ENCODE measurements at places on chromosomes 12 and 14.
A peak's percentile ranks its signal among the peaks of the same experiment; 100 is the strongest.

DNA sequence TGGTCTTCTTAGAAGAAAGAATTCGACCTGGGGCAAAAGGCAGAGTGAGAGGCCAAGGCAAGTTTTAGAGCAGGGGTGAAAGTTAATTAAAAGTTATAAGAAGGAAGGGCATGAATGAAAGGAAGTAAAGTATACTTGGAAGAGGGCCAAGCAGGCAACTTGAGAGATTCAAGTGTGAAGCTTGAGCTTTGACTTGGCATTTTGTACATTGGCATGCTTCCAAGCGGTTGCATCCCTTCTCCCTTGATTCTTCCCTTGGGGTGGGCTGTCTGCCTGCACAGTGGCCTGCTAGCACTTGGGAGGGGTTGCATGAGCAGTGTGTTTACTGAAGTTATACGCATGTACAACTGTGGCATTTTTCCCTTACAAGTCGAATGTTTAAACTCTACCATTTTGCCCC, 74.8 kb upstream of the MGAT4C start:
- DNase-seq = no peak

GRCh38 chr14:81511111-81511904, 22.3 kb downstream of the SEL1L start:
- DNase-seq = no peak

GRCh38 chr14:98200601-98201000, 1071.4 kb downstream of the BCL11B start:
- no peak for DNase-seq

DNA sequence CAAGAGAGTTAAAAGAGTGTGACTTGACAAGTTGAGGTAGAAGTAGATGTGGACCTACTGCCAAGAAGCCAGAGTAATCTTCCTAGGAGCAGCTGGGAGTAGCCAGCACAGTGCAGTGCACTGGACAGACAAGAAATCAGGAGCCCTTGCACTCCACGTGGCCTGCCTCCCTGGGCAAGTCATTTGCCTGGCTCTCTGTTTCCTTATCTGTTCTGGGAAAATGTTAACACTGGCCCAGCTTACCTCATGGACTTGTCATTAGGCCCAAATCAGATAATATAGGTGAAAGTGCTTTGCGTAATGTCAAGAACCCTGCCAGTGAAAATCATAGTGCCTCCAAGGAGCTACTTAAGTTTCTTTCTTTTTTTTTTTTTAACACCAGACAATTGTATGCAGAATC, 19.2 kb downstream of the SLC7A8 start:
- DNase-seq = no peak

- no peak for DNase-seq
Observed at GRCh38 chr12:112782943-112783342, 8.6 kb upstream of the RPH3A start.

DNA sequence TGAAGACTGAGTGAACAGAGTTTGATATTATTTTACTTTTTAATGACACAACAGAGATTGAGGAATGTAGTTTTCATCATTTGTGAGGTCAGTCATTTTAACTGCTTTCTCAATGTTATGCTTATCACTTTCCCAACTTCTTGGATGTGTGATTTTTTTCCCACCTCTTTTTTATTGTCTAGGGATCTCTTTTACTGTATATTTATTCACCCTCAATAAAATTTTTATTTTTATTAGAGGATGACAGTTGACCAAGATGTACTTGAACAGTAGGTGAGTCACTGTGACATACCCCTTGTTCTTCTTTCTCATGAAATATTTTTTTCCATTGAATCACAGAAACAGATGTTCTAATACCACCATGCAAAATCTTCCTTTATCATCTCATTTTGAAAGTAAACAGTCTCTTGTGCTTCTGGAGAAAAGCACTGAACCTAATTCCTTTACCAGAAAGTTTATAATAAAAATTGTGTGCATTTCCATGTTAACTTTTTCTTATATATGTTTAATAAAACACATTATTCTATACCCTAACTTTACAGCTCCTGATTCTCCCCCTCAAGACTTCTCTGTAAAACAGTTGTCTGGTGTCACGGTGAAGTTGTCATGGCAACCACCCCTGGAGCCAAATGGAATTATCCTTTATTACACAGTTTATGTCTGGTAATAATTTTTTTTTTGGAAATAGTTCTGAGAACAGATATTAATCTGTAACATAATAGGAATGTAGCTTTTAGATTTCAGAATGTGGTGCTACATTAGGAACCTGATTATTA, 65.9 kb downstream of the PTPRQ start:
- no peak for DNase-seq

DNA sequence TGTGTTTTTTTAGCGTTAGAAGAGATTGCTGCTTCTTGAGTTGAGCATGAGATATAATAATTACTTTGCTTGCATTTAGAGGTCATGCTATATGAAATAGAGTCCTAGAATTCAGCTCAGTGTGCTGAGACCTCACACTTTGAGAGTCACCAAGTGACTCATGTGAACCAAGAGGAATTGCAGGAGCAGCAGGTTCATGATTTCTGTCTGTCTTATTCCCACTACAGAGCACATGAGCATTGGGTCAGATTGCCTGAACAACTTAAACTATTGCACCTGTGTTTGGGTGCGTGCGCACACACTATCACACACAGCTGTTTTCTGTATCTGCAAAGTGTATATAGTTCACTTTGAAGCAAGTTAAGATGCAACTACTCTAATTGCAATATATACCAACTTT, 109.3 kb downstream of the FGD4 start:
- DNase-seq = no peak

GRCh38 chr14:94378527-94379290, 9.7 kb downstream of the SERPINA1 start:
- no peak for DNase-seq

DNA sequence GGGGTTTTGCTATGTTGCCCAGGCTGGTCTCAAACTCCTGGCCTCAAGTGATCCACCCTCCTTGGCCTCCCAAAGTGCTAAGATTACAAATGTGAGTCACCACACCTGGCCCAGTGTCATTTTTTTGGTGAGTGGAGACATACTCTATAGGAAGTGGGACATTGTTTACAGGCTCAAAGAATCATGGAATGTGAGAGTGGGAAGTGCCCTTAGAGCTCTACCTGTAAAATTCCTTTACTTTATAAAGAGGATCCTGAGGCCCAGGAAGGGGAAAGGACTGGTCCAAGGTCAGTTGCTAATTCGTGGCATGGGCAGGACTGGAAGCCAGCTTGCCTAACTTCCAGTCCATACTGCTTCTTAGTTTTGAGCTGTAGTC, 8.7 kb upstream of the ADCK1 start:
- no peak for DNase-seq

GRCh38 chr12:108905725-108906124, 25.8 kb downstream of the DAO start:
- no peak for DNase-seq

GRCh38 chr12:42790761-42791151, 201.2 kb upstream of the PRICKLE1 start:
- DNase-seq = no peak

GRCh38 chr12:68786929-68787328, 21.0 kb upstream of the MDM2 start:
- DNase-seq = no peak

- DNase-seq = no peak
Observed at GRCh38 chr12:50047693-50048250, 9.6 kb upstream of the ASIC1 start.

- no peak for DNase-seq
Observed at GRCh38 chr12:109925185-109925840, 25.2 kb downstream of the TCHP start.

DNA sequence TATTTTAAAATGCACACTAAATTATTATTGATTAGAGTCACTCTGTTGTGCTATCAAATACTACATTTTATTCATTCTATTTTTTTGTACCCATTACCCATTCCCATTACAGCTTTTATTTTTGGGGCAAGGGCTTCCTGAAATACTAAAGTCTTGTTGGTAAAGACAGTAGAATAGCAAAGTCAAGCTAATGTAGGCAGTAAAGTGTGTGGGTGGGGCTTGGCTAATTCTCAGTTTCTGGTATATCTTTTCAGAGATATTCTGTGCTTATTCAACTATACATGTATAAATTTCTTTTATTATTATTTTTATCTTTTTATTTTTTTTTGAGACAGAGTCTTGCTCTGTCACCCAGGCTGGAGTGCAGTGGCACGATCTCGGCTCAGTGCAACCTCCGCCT, 22.3 kb upstream of the PHC1 start:
- DNase-seq = no peak

DNA sequence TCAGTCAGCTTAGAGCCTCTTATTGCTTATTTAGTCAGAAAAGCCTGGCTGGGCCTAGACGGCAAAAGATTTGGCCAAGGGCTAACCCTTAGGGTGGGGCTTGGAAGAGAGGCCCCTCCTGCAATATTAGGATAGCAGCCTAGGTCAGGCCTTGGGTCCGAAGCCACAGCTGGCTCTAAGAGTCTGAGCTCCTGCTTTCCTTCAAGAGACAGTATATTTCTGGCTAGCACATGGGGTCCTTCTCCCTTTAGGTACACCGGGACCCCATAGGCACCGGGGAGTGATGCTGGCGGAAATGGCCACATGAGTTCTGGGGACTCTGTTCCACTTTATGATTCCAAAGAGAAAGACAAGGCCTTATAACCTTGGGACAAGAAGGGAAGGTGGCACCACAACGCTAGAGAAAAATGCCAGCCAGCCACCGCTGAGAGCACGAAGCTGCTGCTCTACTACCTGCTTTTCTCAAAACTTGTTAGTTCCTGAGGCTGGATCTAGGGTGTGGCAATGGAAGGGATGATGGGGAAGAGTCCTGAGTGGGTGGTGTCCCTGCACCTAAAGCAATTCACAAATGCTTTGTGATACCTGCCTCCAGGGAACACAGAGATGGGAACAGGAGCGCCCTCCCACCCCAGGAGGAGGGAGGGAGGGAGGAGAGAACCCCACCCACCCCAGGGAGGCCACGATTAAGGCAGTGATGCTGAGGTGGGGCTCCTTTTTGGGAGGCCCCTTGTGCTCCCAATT, 3.1 kb upstream of the AVIL start:
- DNase-seq = no peak

GRCh38 chr12:50041062-50041860, 16.0 kb upstream of the RACGAP1 start:
- DNase-seq = no peak

- DNase-seq = no peak
Observed at GRCh38 chr12:27979145-27979544, 6.6 kb upstream of the PTHLH start.

GRCh38 chr14:85338895-85339294, 191.0 kb upstream of the FLRT2 start:
- DNase-seq = no peak

DNA sequence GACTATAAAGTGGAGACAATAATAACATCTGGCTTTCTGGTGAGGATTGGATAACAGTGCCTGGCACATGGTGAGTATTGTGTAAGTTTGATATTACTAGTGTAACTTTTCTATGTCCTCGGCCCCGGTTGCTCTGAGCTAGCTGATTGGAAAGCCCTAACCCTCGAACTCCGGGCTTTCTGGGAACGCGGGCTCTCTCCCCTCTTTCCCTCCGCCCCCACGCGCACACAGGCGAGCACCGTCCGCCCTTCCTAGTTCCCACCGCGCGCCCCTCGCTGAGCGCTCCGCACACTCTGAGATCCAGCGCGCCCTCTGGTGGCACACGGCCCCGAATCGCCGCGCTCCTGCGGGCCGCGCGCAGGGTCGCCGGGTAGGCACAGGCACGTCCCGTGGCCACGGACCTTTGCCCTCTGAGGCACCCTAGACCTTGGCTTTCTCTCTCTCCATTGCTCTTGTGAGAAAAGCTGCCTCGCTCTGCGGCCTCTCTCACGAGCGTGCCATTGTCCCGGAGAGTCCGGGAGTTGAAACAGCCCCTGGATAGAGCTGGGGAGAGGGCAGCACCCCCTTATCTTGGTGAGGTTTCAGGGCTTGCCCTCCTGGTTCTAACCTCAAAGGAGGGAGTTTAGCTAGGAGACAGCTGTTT, 23.2 kb upstream of the ESRRB start:
- peak; percentile 26 for DNase-seq

DNA sequence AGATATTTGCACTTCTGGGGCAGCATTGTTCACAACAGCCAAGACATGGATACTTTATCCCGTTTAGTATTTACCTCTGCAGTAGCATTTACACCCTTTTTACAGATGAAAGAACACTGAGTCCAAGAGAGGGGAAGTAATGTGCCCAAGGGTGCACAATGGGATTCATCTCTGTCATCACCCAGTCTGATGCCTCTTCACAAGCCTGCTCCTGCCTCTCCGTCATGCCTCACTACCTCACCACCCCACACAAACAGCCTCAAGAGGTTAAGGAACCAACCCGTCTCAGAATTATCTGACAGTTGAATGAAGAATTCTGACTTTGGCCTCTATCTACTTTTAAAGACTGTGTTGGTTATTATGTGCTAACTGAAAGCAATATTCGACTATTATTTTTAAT, 368.4 kb downstream of the ATP23 start:
- DNase-seq = no peak

GRCh38 chr14:59292028-59292427, 103.6 kb downstream of the DAAM1 start:
- no peak for DNase-seq

DNA sequence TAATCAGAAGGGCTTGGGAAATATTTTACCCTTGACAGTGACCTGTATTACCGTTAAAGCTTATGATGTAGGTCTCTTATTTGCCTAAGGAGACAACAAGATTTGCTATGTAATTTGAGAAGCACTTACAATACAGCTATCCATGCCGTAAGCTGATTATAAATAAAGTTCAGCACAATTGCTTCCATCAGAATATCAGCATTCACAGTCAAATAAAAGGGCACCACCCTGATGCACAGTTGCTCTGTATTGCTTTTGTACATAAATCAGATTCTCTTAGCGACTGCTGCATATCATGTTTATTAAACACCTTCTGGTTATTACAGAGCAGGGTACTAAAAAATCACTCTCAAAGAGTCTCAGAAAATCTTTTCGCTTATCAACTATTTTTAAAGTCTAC, 67.3 kb upstream of the VRK1 start:
- DNase-seq = no peak

DNA sequence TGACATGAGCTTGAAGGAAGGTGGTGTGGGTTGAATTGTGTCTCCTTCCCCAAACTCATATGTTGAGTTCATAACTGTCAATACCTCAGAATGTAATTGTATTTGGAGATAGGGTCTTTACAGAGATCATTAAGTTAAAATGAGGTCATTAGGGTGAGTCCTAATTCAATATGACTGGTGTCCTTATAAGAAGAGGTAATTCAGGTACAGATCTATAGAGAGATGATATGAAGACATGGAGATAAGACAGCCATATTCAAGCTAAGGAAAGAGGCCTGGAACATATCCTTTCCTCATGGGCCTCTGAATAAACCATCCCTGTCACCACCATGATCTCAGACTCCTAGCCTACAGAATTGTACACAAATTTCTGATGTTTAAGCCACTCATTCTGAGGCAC, 514.7 kb upstream of the MGAT4C start:
- no peak for DNase-seq

DNA sequence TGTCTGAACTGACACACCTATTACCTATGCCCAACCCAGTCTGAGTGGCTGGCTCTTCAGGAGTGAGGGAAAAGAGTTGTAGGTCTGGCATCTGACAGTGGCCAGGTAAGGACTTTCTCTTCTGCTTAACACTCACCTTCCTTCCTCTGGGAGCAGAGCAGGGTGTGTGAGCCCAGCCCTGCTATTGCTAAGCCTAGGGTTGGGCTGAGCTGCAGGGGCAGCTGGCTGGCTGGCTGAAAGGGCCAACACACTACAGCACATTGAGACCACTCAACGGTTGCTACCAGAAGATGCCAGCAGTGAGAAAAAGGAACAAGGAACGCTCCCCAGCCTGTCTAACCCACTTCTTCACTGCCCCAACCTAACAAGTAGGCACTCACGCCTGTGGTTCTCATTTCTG, 201.2 kb downstream of the DPF3 start:
- no peak for DNase-seq

- no peak for DNase-seq
Observed at GRCh38 chr12:128637642-128638606, 185.8 kb downstream of the SLC15A4 start.

All from activated CD4-positive, alpha-beta T cell treated with anti-CD3 and anti-CD28 coated beads, Interleukin-2, amount 50 U/mL, for 4 hours (primary cell).